Activated naive CD8-positive, alpha-beta T cell treated with anti-CD3 and anti-CD28 coated beads for 36 hours (primary cell): ENCODE measurements at places on chromosomes 13 and 19.

GRCh38 chr13:42732073-42732472, 49.3 kb upstream of the FAM216B start:
- DNase-seq: no peak

DNA sequence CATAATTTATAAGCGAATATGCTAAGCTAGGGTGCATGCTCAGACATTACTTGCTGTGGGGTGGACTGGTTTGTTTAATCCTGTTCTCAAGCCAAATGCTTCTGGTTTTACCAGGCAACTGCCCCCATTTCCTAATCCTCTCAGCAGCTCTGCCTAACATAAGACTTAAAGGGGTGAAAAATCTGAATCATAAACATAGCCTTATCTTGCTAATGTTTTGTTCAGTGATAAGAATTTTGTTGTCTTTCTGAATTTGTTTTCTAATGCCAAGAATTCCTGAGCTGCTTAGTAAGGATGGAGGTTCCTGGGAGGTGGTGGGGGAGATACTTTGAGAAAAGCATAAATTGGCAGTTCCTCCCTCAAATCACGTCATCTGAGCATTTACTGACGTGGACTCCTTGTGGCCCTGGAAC, 42.7 kb downstream of the ING1 start:
- no peak for DNase-seq

DNA sequence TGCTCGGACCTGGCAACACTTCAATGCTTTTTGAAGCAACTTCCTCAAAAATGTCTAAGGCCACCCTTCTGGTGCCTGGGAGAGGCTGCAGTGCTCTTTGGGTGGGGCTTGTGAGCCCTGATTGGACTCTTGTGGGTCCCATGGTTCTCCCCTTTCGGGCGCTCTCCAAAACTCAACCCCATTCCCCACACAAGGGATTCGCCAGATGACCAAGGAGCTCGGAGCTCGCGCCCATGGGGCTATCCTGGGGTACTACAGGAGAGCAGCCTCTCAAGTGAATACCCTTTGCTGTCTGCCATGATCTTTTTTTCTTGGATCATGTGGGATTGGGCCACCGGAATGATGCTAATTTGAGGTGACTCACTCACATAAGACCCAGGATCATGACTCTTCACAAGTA, 29.7 kb upstream of the KL start:
- no peak for DNase-seq

- no peak for DNase-seq
Observed at GRCh38 chr19:27776020-27776419, 1436.9 kb downstream of the UQCRFS1 start.

- no peak for DNase-seq
Observed at GRCh38 chr19:13363245-13363644, 143.0 kb downstream of the CACNA1A start.
